Spinal cord (tissue), 10 donors: ENCODE measurements at places on chromosomes 12 and 14. TPM values are rescaled to one million over a fixed set of nuclear protein-coding genes. Genes with fewer than 3 reads are reported as not detected.

DNA sequence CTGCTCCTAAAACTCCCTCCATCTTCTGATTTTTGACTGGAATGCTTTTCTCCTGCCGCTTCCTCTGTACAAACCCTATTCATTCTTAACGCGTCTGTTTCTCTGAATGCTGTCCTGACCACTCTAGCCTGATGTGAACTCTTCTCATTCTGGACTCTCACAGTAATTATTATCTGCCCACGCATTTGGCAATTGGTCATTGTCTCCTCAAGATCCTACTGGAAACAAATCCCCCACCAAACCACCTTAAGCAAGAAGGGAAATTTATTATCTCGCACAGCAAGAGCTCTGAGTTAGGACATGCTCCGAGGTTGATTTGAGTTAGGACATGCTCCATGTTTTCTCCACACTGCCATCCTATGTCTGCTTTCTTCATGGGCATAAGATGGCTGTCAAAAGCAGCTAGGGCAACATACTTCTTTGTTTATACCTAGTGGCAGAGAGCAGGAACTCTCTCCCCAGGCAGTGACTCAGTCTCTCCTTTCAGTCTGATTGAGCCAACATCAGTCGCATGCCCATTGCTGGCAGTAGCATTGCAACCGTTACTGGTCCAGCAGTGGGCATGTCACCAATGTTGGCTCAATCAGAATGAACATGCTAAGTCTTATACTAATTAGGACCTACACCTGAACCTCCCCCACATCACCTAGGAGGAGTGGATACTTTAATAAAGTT is 102.2 kb downstream of the SSPN start:
- H3K4me1 ChIP-seq, result no peaks in the 10 kb centered on the region
- no peak overlapping the region for H3K4me3 ChIP-seq
- no peak overlapping the region for H3K27ac ChIP-seq
- no peaks in the 10 kb centered on the region for H3K36me3 ChIP-seq
- no peaks in the 10 kb centered on the region for H3K27me3 ChIP-seq

- no peak for DNase-seq
- H3K36me3 ChIP-seq, result no peaks in the 10 kb centered on the region
- no peaks in the 10 kb centered on the region for H3K27me3 ChIP-seq
- H3K4me1 ChIP-seq, result peaks cover 6% of the 10 kb centered on the region
- H3K4me3 ChIP-seq, result no peak overlapping the region
Observed at GRCh38 chr12:11681207-11681606, 31.7 kb downstream of the ETV6 start.

DNA sequence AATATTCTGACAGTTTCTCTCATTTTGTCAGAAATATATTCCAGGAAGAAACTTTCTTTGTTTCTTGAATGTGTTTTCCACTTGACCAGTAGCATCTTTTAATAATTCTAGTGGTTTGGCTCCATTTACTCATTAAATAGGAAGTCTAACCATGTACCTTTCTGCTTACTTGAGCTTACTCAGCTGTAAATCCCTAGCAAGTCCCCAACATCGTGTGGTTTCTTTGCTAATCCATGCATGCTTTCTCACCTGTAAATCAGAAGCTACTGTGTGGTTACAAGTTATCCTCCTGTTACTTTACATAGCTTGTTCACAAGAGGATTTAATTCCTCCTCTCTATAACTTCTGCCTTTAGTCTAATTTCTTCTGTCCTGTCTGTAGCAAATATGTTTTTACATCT is 227.7 kb downstream of the FSCB start:
- no peak for DNase-seq
- H3K27ac ChIP-seq, result no peak overlapping the region
- no peak overlapping the region for H3K4me3 ChIP-seq
- no peaks in the 10 kb centered on the region for H3K36me3 ChIP-seq
- no peaks in the 10 kb centered on the region for H3K4me1 ChIP-seq

GRCh38 chr14:68808696-68809480 is 16.0 kb upstream of the ZFP36L1 start:
- H3K4me3 ChIP-seq, result no peak overlapping the region
- H3K27ac ChIP-seq, result peak overlapping the region; percentile 1
- H3K4me1 ChIP-seq, result peaks cover 44% of the 10 kb centered on the region
- peaks cover 2% of the 10 kb centered on the region for H3K36me3 ChIP-seq
- DNase-seq, result no peak

- no peak overlapping the region for H3K4me3 ChIP-seq
- H3K27ac ChIP-seq, result no peak overlapping the region
- H3K36me3 ChIP-seq, result peaks cover 31% of the 10 kb centered on the region
- H3K4me1 ChIP-seq, result peaks cover 29% of the 10 kb centered on the region
- peaks cover 10% of the 10 kb centered on the region for H3K27me3 ChIP-seq
Observed at GRCh38 chr14:100907240-100907639, 3.7 kb upstream of the RTL1 start.

GRCh38 chr12:1930803-1931597 is 12.5 kb upstream of the CACNA2D4 start:
- H3K27me3 ChIP-seq, result peaks cover 2% of the 10 kb centered on the region
- no peak overlapping the region for H3K4me3 ChIP-seq
- peaks cover 29% of the 10 kb centered on the region for H3K4me1 ChIP-seq
- H3K36me3 ChIP-seq, result peaks cover 12% of the 10 kb centered on the region
- H3K27ac ChIP-seq, result no peak overlapping the region
- DNase-seq, result no peak

- no peak overlapping the region for H3K27ac ChIP-seq
- no peaks in the 10 kb centered on the region for H3K4me1 ChIP-seq
- no peaks in the 10 kb centered on the region for H3K36me3 ChIP-seq
- no peaks in the 10 kb centered on the region for H3K27me3 ChIP-seq
Observed at GRCh38 chr12:25828188-25828587, 130.3 kb upstream of the RASSF8 start.

- H3K4me3 ChIP-seq, result no peak overlapping the region
- DNase-seq, result no peak
- peaks cover 84% of the 10 kb centered on the region for H3K4me1 ChIP-seq
- H3K36me3 ChIP-seq, result peaks cover 37% of the 10 kb centered on the region
Observed at GRCh38 chr12:120365675-120366340, 3.2 kb downstream of the MSI1 start.

GRCh38 chr12:57487055-57487596 is 742 bp upstream of the MARS1 start:
- no peaks in the 10 kb centered on the region for H3K27me3 ChIP-seq
- H3K36me3 ChIP-seq, result peaks cover 16% of the 10 kb centered on the region
- peaks cover 16% of the 10 kb centered on the region for H3K4me1 ChIP-seq
- peak overlapping the region; percentile 92 for H3K4me3 ChIP-seq
- peak; percentile 25 for DNase-seq

DNA sequence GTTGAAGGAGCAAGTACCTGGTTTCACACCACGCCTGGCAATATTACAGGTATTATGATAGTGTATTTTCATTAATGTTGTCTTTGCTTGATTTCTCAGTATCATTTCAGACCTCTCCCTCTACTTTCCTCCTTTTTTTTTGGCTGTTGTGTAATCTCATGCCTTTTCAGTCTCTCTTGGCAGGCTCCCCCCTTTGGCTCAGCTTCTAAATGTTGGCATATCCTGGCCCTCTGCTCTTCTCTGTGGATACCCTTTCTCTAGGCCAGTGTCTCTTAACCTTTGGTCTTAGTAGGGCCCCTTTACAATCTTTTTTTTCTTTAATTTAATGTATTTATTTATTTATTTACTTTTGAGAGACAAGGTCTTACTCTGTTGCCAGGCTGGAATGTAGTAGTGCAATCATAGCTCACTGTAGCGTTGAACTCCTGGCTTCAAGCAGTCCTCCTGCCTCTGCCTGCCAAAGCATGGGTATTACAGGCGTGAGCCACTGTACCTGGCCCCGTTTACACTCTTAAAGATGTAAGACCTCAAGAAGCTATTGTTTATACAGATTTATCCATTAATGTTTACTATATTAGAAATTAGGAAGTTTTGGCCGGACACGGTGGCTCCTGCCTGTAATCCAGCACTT is 12.8 kb downstream of the MTHFD1 start:
- H3K27ac ChIP-seq, result no peak overlapping the region
- no peaks in the 10 kb centered on the region for H3K27me3 ChIP-seq
- DNase-seq, result no peak
- H3K36me3 ChIP-seq, result peaks cover 2% of the 10 kb centered on the region

DNA sequence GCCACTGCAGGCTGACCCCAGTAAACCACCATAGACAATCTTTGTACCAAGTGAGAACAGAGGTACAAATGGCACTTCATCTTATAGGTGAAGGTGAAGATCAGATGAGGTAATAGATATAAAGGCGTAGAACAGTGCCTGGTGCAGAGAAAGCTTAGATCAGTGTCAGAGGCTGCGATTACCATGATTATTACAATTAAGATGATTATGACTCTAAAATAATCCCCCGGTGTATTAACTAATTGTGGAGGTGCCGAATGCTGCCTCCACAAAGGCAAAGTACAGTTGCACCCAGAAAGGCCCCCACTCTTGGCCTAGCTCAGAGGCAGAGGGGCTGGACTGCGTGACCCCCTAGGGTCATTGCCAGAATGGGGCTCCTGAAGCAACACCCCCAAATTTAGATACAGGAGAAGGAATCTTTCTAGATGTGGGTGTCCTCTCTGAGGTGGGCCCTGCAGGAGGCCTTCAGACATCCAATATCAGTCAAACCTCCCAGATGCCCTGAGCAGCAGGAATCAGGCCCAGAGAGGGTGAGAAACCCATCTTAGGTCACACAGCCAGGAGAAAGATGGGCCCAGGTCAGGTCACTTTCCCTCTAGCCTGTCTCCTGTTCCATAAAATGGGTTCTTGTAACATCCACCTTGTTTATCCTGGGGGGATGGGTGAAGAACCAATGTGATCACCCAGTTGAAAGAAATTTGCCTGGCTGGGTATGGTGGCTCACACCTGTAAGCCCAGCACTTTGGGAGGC is 139.8 kb downstream of the PHETA1 start:
- no peak overlapping the region for H3K27ac ChIP-seq
- no peaks in the 10 kb centered on the region for H3K36me3 ChIP-seq
- peaks cover 3% of the 10 kb centered on the region for H3K4me1 ChIP-seq
- no peaks in the 10 kb centered on the region for H3K27me3 ChIP-seq
- H3K4me3 ChIP-seq, result no peak overlapping the region
- no peak for DNase-seq

GRCh38 chr12:76914102-76914859 is 35.5 kb upstream of the CSRP2 start:
- H3K27me3 ChIP-seq, result no peaks in the 10 kb centered on the region
- H3K4me1 ChIP-seq, result peaks cover 1% of the 10 kb centered on the region
- H3K27ac ChIP-seq, result no peak overlapping the region
- H3K4me3 ChIP-seq, result no peak overlapping the region
- DNase-seq, result no peak

DNA sequence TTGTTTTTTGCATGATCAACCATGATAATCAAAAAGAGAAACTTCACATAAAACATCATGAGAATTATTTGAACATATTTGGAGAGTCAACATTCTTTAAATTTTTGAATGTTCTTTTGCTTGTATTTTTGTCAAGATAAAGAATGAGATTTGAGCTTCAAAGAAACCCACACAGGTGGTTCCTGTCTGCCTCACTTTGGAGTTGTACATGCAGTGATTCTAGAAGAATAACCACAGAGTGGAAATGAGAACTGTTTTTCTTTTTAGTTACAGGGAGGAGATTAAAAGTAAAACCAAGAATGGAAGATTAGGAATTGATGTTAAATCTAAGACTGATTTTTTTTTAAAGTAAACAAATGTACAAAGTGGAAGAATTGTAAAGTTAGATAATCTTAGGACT is 2.3 kb upstream of the ZNF705A start:
- DNase-seq, result no peak
- H3K36me3 ChIP-seq, result no peaks in the 10 kb centered on the region
- no peak overlapping the region for H3K27ac ChIP-seq
- no peaks in the 10 kb centered on the region for H3K27me3 ChIP-seq
- no peaks in the 10 kb centered on the region for H3K4me1 ChIP-seq

- DNase-seq, result no peak
- no peak overlapping the region for H3K4me3 ChIP-seq
- H3K36me3 ChIP-seq, result peaks cover 9% of the 10 kb centered on the region
Observed at GRCh38 chr12:109739747-109740693, 26.4 kb downstream of the FAM222A start.

GRCh38 chr12:48861111-48861510 is 4.6 kb downstream of the RND1 start:
- peaks cover 3% of the 10 kb centered on the region for H3K27me3 ChIP-seq
- H3K4me3 ChIP-seq, result no peak overlapping the region
- H3K27ac ChIP-seq, result no peak overlapping the region
- peaks cover 40% of the 10 kb centered on the region for H3K36me3 ChIP-seq
- H3K4me1 ChIP-seq, result peaks cover 44% of the 10 kb centered on the region

DNA sequence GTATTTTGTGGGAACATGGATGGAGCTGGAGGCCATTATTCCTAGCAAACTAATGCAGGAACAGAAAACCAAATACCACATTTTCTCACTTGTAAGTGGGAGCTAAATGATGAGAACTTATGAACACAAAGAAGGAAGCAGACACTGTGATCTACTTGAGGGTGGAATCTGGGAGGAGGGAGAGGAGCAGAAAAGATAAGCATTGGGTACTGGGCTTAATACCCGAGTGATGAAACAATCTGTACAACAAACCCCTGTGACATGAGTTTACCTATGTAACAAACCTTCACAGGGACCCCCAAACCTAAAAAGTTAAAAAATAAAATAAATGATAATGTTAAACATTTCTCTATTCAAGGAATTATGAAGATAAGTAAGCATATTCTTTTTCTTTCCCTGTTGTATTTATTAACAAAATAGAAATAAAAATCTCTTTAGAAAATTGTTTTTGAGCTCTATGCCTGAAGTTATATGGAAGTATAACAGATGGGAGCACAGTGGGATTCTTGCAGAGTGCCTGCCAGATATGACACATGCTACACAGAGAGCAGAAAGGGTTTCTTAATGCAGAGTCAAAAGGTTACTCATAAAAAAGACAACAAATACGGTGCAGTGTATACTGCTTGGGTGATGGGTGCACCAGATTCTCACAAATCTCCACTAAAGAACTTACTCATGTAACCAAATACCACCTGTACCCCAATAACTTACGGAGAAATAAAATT is 52.0 kb upstream of the SYNE2 start:
- H3K4me1 ChIP-seq, result no peaks in the 10 kb centered on the region
- no peaks in the 10 kb centered on the region for H3K36me3 ChIP-seq
- H3K4me3 ChIP-seq, result no peak overlapping the region

The AQP6 gene
- 2.1 TPM for total RNA-seq

The B4GALNT3 gene
- total RNA-seq, result 3.4 TPM

The RFX4 gene
- 18.6 TPM for total RNA-seq

The KLRD1 gene
- total RNA-seq, result 1.4 TPM

The CCDC197 gene
- not detected for total RNA-seq

The CPNE6 gene
- 1.7 TPM for total RNA-seq

The NR4A1 gene
- 55.6 TPM for total RNA-seq
